ENCODE measurements at places on chromosomes 1 and 21.

GRCh38 chr1:172338295-172338735 lies 82.2 kb upstream of the C1orf105 start:
- no peak for DNase-seq

- DNase-seq = no peak
Measured at GRCh38 chr1:200846398-200846797, 26.4 kb upstream of the GPR25 start.

DNA sequence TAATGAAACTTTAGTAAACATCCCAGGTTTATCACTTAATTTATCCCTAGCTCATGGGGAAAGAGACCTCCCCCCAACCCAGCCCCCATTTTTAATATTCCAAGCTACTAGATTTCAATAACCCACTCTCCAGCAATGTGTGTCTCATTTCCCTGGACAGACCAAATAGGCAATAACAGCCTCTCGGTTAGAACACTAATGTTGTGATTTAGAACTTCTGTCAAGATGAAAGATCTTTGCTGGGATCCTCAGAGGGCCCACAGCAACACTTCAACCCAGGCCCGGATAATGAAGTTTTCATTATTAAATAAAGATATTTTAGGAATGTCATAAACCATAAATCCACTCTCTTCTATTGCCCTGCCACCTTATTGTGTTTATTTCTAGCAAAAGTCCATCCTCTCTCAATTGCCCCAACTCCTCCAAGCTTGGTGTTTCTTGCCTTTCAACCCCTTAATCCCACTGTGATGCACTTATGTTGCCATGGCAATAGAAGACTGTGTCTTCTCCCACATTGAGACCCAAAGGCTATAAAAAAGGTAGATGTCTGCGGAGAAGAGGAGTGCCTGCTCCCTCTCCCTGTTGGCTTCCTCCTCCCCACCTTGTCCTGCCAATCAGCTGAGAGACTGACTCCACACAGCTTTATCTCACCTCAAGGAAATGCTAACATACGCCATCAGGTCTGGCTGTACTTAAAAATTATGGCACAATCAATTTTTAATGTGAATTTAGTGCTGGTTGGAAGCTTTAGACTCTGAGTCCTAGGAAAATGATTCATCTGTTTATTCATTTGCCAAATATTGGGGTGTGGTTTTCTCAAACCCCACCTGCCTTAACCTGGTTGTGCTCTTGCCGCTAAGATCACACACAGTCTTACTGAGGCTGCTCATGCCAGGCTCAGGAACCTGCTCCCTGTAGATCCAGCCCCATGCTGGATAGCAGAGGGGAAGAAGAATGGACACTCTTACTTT lies 258.3 kb upstream of the CAMK1G start:
- no peak for DNase-seq

DNA sequence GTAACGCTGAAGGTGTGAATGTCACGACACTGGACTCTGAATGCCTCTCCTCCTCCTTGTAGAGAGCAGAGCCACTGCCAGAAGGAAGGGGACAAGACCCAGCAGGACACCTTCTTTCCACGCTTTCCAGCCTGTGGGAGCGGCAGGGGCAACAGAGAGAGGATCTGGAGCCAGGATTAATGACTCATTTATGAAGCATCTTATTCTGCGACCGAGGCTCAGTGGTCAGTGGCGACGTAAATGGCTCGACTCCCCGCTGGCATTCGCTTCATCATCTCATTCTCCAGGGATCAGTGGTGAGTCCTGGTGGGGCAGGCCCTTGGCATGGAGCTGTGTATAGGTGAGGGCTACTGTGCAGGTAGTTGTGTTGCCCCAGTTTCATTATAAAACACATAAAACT lies 4.6 kb downstream of the SLC37A1 start:
- DNase-seq = no peak

GRCh38 chr1:53249706-53250105 lies 11.4 kb upstream of the MAGOH start:
- DNase-seq = no peak

DNA sequence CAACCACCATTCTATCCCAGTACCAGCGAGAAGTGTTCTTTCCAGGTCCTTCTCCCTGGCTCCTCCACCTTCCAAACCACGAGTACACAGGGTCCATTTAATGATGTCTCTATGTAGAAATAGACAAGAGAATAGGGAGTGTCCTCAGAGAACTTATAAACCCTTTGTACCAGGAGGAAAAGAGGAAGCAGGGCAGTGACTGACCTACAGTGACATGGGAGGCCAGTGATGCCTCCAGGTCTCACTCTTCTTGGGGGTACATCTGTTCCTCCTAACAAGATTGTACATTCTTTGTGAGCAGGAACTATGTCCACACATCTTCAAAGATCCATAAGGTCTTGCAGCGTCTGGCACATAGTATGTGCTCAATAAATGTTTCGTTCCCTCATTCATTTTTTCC lies 18.7 kb upstream of the FMOD start:
- no peak for DNase-seq

- DNase-seq = peak; percentile 85
Measured at GRCh38 chr1:236063919-236064673, 794 bp downstream of the NID1 start.

GRCh38 chr1:43887748-43888147 lies 45.9 kb upstream of the ARTN start:
- no peak for DNase-seq

DNA sequence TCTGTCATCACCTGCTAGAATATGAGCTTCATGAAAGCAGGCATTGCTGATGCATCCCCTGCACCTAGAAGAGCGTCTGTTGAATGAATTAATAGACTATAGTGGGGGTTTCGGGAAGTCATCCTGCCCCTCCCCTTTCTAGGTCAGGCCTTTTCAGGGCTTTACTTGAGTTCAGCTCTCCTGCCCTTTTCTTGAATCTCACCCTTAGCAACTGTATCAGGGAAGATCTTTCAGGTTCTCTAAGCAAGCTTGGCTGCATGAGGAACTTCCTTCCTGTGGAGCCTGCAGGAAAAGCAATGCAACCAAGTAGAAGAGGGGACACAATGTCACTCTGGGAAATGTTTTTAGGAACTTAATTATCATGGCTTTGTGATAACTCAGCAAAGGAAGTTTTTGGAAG lies 27.2 kb upstream of the KIAA0040 start:
- DNase-seq = no peak

DNA sequence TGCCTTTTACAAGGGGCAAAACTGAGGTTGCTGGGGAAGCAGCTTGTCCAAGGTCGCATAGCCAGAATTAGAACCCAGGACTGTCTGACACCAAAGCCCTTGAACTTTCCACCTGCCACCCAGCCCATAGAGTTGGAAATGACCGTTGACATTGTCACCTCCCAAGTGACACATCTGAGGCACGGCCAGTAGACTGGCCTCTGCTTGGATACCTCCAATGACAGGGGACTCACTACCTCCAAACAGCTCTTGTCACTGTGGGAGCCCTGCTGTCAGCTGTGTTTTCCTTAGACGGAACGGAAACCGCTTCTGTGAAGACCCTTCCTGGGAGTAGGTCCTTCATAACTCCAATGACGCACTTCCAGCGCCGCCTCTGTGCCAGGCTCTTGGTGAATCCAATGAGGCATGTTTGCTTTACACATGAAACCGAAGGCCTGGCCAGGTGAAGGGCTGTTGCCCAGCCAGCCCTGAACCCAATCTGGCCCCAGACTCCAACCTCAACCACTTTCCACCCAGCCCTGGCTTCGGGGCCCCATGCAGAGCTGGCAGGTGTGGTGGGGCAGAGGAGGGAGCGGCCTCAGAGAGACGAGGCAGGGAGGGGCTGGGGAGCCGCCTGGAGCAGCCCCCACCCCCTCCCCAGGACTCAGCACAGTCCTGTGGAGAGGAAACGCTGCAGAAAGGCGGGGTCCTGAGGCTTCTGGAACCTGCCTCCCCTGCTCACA lies 109.2 kb upstream of the IFFO2 start:
- no peak for DNase-seq

DNA sequence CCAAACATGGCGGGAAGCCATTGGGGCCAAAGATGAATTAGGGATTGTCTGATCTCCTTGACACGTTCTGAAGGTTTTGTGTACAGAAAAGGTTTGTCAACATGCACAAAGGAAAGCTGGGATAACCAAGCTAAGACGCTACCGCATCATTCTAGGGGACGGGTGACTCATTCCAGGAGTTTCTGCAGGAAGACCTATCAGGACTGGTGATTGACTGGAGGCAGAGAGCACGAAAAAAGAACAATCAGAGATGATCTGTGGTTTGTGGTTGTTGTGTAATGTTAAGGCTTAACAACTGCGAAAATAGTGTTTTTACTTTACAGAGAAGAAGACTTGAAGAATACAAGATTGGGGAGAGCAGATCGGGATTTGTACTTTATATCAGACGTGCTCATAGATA lies 22.2 kb upstream of the ERG start:
- DNase-seq = no peak
